Left forelimb (tissue), 1 donor: ENCODE measurements at places on chromosomes 6 and 20.

DNA sequence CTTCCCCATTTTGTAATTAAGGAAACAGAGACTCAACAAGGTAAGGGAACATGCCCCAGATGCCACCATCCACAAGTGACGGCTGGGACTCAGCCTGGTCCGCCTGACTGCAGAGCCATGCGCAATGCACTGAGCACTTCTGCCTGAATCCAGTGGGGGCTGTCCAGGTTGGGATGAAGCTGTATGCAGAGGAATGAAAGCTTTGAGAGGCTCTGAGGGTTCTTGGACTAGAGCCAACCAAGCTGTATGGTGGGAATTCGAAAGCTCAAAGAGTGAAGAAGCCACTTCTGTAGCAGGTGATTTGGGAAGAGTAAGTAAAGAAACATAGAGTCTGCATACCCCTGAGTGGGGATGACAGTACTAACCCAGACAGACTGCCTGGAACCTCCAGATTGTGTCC lies 127.6 kb upstream of the AKAP12 start:
- DNase-seq: no peak

- no peak for DNase-seq
Observed at GRCh38 chr6:13635948-13636658, 21.0 kb downstream of the NOL7 start.

GRCh38 chr6:132247381-132248159 lies 153.7 kb downstream of the MOXD1 start:
- no peak for DNase-seq

DNA sequence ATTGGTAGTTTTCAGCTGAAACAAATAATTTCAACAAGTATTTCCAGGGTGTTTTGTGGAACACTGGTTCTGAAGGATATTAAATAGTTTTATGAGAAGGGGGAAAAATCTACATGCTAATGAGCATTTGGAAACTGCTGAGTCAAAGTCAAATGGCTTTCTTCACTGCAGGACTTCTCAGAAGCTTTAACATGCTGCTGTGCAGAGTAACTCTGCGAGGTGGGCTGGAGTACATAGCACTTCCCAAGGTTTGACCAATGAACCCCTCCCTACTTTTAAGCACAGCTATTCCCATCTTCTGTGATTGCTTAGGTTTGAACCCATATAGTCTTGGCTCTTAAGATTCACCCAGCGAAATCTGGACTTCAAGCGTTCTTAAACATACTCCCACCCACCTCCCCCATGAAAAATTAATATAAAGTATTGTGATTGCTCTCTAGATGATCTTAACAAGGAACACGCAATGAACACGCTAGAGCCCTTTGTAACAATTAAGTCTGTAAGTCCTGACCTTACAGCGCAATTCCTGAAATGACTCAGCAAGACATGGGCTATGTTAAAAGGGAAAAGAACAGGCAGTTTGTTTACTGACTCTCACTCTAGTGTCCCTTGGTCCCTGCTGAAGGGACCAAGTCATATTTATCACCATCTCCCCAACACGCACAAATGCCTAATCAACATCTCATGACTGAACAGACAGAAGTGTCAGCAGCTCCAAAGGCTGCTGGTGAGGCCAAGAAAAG lies 105.2 kb downstream of the NFATC2 start:
- no peak for DNase-seq

GRCh38 chr6:44064089-44064947 lies 62.9 kb downstream of the MRPL14 start:
- DNase-seq: no peak
